Endothelial cell (in vitro differentiated cells): ENCODE measurements at places on chromosomes 16 and 17.

DNA sequence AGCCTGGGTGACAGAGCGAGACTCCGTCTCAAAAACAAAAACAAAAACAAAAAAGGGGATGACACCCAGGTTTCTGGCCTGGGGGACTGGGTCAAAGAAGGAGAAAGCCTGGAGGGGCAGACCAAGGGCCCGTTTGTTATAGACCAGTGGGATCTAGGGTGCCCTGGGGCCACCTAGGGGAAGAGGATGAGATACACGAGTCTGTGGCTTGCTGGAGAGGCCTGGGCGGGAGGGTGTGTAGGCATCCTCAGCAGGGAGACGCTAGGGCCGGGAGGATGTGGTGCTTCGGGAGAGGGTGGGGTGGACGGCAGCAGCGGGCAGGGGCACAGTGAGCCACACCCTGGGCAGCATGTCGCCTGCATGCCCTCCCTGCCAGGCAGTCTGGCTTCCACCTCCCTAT is 17.1 kb upstream of the CRK start:
- no peak for DNase-seq

GRCh38 chr17:11928436-11928835 is 68.8 kb downstream of the ZNF18 start:
- no peak for DNase-seq

DNA sequence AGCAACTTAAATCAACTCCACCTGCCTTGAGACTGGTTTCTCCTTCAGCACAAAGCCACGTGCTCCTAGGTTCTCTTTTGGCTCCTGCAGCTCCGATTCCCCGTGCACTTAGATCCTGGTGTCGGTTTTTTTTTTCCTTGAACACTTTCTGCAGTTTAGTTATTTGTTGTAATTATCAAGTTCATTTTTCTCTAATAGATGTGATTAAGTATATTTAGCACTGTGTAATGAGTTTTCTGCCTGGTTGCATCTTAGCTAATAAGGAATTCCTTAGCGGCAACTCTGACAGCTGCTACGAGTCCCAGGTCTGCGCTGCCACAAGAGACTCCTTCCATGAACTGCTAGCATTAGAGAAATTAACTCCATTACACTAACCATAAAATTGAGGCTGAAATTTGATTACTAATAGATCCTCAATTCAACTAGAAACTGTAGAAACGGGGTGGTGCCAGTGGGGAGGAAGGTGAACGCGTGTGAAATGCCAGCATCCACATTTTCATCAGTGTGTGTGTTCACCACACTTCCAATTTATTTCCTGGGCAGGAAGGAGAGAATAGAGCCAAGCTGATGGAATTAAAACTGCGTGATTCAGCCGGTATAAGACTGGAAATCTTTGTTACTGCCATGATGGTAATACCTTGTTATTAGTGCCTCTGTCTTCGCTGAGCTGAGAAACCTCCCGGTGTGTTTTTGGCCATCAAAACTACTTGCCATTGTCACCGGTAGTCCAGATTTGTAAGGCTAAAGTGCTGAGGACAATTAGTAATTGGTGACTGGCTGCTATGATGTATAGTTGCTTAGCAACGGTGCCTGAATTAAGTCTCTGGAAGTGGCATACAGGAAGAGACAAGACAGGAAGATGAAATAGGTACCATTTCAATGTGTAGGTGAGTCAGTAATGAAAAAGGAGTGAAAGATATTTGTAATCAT is 232.4 kb downstream of the IRX3 start:
- DNase-seq: no peak

DNA sequence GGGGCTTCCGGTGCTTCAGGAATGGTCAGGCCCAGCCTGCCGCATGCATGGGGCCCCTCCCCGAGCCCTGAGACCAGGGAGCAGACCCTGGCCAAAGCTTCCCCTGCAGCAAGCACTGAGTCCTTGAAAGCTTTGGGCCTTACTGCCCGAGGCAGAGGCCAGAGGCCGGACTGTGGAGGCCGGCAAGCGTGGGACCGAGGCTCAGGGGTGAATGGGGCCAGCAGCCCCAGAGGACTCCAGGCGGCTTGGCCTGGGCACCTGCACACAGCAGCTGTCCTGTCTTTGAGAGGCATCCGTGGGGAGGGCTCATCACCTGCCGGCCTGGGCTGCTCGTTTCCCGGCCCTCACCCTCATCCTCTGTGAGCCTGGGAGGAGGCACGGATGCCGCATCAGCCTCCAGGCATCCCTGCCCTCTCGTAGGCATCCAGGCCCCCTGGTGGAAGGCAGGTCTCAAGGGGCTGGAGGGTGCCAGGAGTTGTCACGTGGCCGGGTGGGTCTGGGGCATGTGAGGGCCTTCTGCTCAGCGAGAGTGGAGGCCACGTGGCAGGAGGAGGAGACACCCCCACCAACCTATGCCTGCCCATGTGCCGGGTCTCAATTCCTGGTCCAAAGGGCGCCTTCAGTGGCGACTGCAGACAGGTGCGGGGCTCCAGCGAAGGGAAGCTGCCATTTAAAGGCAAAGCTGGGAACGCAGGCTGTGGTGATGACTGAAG is 31.4 kb downstream of the CACNA1H start:
- no peak for DNase-seq

DNA sequence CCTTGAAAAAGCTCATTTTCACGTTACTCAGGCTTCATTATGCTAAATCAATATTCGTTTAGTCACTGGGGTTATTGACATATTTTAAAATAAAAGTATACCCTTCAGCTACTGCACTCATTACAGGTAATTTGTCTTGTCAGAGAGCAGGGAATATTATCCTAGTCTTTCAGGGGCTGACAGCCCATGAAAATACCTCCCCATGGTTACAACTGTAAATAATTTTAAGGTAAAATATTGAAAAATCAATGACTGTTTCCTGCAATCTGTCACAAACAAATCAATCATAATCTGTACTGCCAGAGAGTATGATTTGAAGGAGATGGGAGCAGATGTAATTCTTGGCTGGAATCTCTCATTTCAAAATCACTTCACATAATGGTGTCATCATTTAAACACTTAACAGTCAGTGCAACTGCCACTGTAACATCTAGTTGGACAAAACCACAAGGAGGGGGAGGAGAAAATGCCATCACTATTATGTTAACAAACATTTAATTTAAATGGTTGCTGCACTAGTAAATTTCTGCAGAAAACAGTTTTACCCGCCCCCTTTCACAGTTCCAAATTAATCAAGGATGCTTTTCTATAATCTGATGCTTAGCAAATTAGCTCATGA is 9.3 kb upstream of the IRX5 start:
- DNase-seq: no peak

- no peak for DNase-seq
Measured at GRCh38 chr16:35599429-35600160, 2140.2 kb downstream of the TP53TG3F start.

- DNase-seq: no peak
Measured at GRCh38 chr17:6969323-6969726, 26.5 kb upstream of the ALOX12 start.

DNA sequence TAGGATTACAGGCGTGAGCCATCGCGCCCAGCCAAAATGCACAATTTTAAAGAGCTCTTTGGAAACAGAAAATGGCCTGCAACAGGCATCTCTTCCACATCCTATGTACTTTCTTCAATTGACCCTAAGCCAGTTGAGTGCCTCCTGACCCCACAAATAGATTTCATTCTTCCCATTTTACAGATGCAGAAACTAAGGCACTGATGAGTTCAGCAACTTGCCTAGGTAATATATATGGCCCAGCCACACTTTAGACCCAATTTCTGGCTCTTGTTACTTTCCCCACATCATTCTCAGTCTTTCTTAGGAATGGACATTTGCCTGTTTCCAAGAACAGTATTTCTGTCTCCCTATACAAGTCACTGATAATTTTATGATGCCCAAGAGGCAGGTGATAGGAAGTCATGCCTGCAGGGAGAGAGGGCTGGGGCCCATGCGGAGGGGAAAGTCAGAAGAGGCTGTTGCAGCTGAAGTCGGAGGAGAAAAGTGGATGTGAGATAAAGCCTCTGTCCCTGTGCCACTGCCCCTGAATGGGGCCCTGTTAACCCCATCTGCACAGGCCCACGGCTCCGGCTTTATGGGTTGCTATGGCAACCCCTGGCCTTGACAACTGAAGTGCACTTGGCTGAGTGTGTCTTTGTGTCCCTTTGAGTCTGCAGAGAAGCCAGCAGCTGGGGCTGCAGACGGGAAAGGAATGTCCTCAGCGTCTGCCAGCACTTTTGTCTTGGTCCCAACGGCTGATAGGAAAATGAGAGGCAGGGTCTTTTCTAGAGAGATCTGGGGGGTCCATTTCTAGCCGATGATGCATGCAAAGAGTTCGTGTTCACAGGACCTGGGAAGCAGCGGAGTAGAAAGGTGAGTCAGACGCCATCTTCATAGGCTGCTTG is 45.9 kb downstream of the ABAT start:
- peak; percentile 18 for DNase-seq

DNA sequence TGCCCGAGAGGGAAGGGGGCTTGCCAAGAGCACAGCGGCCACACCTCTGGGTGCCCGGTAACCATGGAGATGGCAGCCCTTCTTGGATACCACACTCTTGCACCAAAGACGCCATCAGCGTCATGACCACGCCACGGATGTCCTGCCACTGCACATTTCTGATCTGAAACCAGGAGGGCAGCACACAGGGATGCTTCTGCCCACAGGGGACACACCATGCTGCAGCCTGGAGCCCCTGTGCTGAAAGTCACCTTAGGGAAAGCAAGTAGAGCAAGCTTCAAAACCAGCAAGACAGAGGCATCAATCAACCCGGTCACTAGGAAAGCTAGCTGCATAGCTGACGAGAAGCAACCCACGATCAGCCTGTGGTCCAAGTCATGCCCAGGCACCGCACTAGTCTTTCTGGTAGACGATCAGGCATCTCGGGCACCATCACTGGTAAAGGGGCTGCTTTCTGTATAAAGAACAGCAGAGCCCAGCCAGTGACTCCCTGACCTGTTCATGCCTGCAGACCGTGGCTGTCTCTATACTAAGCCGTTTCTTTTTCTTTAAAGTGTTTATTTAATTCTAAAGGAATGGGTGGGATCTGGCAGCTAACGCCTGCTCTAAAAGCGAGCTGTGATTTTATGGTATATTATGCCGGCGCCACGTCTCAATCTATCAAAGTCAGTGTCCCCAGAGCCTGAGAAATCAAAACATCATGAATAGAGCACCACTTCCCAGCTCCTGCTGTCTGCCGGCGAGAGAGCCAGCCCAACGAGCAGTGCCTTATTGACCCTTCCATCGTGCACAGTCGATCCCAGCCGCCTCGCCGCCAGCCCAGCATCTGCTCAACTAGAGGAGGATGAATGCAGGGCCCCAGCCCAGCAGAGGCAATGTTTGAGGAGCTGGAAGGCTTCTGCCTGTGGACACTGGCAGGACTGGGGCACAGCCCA is 244.7 kb downstream of the RBFOX3 start:
- DNase-seq: no peak

GRCh38 chr16:2270070-2270462 is 2.1 kb upstream of the RNPS1 start:
- DNase-seq: no peak

- DNase-seq: no peak
Measured at GRCh38 chr17:28747801-28748750, 4.3 kb downstream of the TRAF4 start.

DNA sequence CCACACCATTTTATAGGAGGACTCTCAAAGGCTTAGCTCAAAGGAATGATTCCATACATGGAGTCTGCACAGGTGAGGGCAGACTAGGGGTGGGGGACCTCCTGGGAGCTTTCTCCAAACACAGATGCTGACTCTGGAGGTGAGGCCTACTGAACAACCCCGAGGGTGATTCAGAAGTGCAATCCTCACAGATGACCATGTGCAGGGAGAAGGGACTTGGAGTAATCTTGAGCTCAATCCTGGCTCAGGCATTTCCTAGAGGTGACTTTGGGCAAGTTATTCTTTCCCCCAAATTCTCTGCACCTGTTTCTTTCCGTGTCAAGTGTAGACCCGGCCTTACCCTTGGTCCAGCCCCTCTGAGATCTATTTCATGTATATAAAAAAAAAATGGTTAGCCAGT is 401.5 kb downstream of the SLC39A11 start:
- no peak for DNase-seq

DNA sequence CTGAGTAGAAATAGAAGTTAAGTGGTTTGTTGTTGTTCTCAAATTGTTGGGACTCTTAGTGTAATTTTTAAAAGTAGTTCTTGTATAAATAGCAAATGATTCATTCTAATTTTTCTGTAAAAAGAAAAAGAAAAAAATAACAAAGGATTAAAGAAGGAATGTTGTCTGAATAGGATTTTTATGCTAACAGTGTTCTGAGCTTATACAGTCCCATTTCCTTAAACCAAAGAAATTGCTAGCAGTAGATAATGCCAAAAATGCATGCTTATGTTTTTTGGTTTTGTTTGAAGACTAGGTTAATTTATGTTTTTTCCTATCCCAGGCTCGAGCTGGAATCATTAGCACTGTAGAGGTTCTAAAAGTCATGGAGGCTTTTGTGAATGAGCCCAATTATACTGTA is 44.7 kb upstream of the KPNB1 start:
- no peak for DNase-seq

DNA sequence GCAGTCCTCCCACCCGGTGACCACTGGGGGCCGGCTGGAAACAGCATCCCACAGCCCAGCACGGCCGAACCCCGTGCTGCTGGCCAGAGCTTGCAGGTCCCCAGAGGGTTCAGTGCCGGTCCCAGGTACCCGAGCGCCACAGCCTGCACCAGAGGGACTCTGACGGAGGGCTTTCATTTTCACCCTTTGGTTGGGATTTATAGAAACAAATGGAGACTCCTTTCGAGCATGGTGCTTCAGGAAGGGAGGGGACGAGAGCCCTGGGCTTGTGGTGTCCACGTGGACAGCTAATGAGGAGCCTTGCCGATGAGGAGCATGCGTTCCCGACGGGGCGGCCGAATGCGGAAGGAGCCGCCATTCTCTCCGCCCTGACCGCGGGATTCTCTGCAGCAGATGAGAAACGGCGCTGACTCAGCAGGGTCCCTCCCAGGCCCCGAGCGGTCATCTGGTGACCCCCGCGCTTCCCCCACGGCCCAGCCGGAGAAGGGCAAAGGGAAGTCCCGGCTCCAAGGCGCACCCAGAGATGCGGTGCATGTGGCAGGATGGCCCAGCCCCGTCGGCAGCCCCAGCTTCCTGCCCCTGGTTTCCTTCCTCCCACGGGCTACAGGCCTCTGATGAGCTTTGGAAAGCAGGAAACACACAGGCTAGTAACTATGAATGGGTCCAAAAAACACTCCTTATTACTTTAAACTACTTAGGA is 9.8 kb downstream of the SLC38A10 start:
- peak; percentile 71 for DNase-seq

GRCh38 chr17:72506773-72507172 is 386.0 kb downstream of the SOX9 start:
- no peak for DNase-seq
